ENCODE measurements at places on chromosomes 6 and 20. TPM values are rescaled to one million over a fixed set of nuclear protein-coding genes. Genes with fewer than 3 reads are reported as not detected.

GRCh38 chr6:35146453-35146852, 5.3 kb upstream of the TCP11 start:
- peak; percentile 65 for DNase-seq
- no peak overlapping the region for H3K27ac ChIP-seq
- H3K4me3 ChIP-seq = no peak overlapping the region
- H3K4me1 ChIP-seq = peaks cover 25% of the 10 kb centered on the region
- H3K27me3 ChIP-seq = peaks cover 5% of the 10 kb centered on the region
- H3K36me3 ChIP-seq = no peaks in the 10 kb centered on the region

- no peak for DNase-seq
- H3K27me3 ChIP-seq = no peaks in the 10 kb centered on the region
- no peaks in the 10 kb centered on the region for H3K36me3 ChIP-seq
- H3K27ac ChIP-seq = no peak overlapping the region
Measured at GRCh38 chr6:48664826-48665225, 553.8 kb upstream of the PTCHD4 start.

DNA sequence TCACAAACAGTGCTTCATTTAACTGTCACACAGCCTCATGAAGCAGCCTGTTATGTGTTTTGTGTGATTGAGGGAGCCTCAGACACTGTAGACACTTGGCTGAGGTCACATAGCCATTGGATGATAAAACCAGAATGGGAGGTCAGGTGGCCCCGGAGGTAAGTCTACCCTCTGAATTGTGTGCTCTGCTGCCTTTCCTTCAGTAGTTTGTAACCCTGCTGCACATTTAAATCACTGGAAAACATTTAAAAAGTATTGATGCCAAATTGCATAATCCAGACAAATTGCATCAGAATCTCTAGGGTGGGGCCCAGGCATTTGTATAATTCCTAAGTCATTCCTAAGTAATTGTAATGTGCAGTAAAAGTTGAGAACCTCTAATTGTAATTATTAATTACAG, 85.2 kb upstream of the ECI2 start:
- no peak overlapping the region for H3K27ac ChIP-seq
- H3K4me3 ChIP-seq = no peak overlapping the region
- H3K27me3 ChIP-seq = peaks cover 12% of the 10 kb centered on the region
- peaks cover 4% of the 10 kb centered on the region for H3K4me1 ChIP-seq
- no peaks in the 10 kb centered on the region for H3K36me3 ChIP-seq

DNA sequence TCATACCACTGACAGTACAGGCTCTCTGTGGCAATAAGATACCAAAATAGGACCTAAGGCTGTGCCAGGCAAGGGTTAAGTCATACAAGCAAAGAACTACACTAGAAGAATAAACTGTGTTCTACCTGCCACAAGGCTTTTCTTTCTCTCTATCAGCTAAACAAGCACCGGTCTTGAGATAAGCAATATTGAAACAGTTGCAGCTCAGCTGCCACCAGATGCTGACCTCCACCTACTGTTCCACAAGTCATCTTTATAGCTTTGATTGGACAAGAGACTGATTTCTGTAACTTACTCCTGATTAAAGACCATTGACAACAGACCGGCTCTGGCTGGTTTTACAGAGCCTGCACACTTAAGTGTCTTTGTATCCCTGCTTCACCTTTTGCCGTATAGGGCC, 24.1 kb downstream of the SCP2D1 start:
- no peak overlapping the region for H3K27ac ChIP-seq
- no peaks in the 10 kb centered on the region for H3K4me1 ChIP-seq
- peaks cover under 1% of the 10 kb centered on the region for H3K27me3 ChIP-seq

DNA sequence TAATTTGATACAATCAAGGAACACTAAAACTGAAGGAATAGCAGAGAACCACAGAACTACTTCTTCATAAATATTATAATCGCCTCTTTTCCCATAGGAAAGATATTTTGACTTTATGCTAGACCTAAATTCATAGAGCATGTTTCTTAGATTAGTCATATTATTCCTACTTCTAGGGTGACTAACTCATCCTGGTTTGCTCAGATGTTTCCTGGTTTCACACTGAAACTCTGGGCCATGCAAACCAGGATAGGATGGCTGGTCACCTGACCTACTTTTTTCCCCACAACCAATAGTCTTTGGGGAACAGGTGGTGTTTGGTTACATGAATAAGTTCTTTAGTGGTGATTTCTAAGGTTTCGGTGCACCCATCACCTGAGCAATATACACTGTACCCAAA, 42.8 kb downstream of the MMS22L start:
- H3K27ac ChIP-seq = no peak overlapping the region
- H3K27me3 ChIP-seq = no peaks in the 10 kb centered on the region
- peaks cover 57% of the 10 kb centered on the region for H3K36me3 ChIP-seq
- DNase-seq = no peak
- no peak overlapping the region for H3K4me3 ChIP-seq

DNA sequence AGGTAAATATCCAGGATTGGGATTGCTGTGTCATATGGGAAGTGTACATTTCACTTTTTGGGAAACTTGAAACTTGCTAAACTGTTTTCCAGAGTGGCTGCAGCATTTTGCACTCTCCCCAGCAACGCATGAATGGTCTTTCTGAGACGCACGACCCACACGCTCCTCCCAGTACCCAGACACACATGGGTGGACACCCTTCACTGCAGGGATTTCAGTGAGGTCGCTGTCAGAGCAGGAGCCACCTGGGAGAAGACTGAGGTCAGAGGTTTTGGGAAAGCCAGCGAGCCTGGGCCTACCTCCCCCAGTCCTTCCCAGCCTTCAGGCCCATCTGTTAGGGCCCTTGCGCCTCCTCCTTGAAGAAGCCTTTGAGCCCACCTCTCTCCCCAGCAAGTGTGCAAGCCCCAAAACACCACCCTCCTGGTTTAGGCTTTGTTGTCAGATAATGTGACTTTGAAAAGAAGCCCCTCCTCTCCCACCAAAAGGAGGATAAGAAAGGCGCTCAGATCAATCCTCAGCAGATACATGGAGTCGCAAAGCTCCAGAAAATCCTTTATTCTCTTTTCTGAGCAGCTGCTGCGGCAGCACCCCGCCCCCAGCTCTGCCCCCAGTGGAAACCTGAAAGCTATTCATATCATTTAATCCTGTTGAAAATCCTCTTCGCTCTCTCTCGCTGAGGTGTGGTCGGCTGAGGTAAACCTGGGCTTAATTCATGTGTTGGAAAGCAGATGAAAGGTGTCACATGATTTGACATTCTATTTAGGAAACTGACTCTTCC, 12.7 kb upstream of the JAG1 start:
- H3K27me3 ChIP-seq = peaks cover 15% of the 10 kb centered on the region
- no peak overlapping the region for H3K4me3 ChIP-seq
- H3K4me1 ChIP-seq = no peaks in the 10 kb centered on the region
- H3K27ac ChIP-seq = no peak overlapping the region

C20orf204 gene
- total RNA-seq = 3.1 TPM

GRCh38 chr20:43140726-43141125, 49.0 kb downstream of the PTPRT start:
- no peak for DNase-seq
- no peak overlapping the region for H3K27ac ChIP-seq
- no peaks in the 10 kb centered on the region for H3K36me3 ChIP-seq
- H3K4me3 ChIP-seq = no peak overlapping the region
- no peaks in the 10 kb centered on the region for H3K4me1 ChIP-seq
- no peaks in the 10 kb centered on the region for H3K27me3 ChIP-seq

DNA sequence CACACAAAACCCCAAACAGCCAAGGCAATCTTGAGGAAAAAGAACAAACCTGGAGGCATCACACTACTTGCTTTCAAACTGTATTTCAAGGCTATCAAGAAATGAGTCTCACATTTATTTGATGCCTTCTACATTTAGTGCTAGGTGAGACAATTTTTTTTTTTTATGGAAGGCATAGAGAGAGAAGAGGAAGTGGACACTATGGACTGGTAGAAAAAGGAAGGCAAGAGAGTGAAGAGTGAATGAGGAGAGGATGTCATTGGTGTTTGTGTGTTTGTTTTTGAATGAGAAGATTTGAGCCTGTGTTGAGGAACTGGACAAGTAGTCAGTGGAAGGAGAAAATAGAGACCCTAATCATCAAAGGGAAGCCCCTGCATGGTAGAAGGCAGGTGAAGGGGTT, 182.0 kb upstream of the JAG1 start:
- H3K27ac ChIP-seq = no peak overlapping the region
- H3K4me1 ChIP-seq = no peaks in the 10 kb centered on the region
- H3K4me3 ChIP-seq = no peak overlapping the region
- no peak for DNase-seq
- no peaks in the 10 kb centered on the region for H3K27me3 ChIP-seq

- H3K4me1 ChIP-seq = peaks cover 16% of the 10 kb centered on the region
- H3K27me3 ChIP-seq = peaks cover 6% of the 10 kb centered on the region
- DNase-seq = no peak
- H3K4me3 ChIP-seq = no peak overlapping the region
- H3K27ac ChIP-seq = no peak overlapping the region
Measured at GRCh38 chr6:155219858-155220301, 43.9 kb upstream of the CLDN20 start.

DNA sequence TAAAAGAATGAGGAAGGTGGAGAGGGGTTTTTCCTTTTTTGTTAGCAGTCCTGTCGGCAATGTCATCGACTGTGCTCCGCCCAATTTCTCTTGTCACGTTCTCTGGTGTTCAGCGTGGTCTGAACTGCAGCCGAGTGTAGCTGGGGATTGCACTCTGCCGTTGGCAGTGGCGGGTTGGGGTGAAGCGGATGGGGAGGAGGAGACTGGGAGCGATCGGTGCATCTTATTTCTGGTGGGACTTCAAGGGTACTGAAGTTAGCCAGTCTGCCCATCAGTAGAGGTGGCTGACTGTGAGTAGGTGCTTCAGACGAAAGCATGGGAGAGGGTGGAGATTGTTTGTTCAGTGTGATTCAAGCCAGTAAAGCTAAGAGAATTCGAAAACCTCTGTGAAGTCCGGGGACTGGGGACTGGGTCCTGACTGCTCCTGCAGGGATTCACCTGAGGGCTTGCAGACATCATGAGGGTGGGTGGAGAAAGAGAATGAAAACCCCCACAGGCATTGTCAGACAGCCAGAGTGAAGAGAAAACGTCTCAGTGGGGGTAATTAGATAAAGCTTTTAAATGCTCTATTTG, 5.1 kb downstream of the RREB1 start:
- no peaks in the 10 kb centered on the region for H3K27me3 ChIP-seq
- no peak overlapping the region for H3K27ac ChIP-seq
- H3K36me3 ChIP-seq = peaks cover 3% of the 10 kb centered on the region
- H3K4me1 ChIP-seq = peaks cover 74% of the 10 kb centered on the region
- DNase-seq = peak; percentile 37

DNA sequence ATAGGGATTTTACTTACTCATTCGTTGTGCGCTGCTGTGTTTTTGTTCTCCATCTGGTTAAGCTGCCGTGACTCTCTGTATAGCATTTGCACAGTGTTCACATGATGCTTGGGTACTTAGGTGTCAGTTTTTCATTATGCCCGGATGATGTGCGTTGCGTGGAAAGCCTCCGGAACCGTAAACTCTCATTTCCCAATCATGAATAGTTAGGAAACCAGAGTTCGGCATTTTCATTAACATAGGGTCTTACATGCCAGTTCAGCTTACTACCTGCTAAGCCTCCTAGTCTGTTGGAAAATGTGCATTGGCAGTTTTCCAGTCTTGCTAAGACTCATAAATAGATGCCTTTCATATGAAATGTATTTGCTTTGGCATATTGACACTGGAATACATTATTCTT, 483.4 kb upstream of the FLRT3 start:
- no peak overlapping the region for H3K27ac ChIP-seq
- no peaks in the 10 kb centered on the region for H3K36me3 ChIP-seq
- DNase-seq = no peak
- H3K27me3 ChIP-seq = no peaks in the 10 kb centered on the region

- H3K36me3 ChIP-seq = no peaks in the 10 kb centered on the region
- no peaks in the 10 kb centered on the region for H3K27me3 ChIP-seq
- no peak for DNase-seq
Measured at GRCh38 chr6:9128970-9129369, 693.6 kb upstream of the SLC35B3 start.

OR2H2 gene
- not detected for total RNA-seq

PNPLA1 gene
- total RNA-seq = not detected

- H3K27ac ChIP-seq = no peak overlapping the region
- H3K27me3 ChIP-seq = no peaks in the 10 kb centered on the region
- H3K36me3 ChIP-seq = peaks cover 21% of the 10 kb centered on the region
- no peak overlapping the region for H3K4me3 ChIP-seq
- no peak for DNase-seq
Measured at GRCh38 chr20:45088247-45088646, 12.7 kb downstream of the KCNS1 start.

TINAG gene
- not detected for total RNA-seq

DNA sequence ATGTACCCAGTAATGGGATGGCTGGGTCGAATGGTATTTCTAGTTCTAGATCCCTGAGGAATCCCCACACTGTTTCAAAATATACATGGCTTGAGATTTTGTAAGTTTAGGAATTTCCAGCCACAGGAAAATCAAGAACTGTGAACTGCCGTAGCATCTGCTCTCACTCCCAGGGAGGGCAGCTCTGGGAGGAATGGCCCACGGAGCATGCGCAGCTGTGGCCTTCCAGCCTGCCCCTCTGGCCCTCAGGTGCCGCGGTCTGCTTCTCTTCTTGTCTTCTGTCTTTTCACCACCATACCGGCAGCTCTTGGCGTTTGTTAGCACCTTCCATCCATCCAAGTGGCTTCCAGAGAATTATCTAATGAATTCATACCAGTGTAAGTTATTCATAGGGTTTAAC, 19.9 kb upstream of the EXOC2 start:
- H3K27ac ChIP-seq = no peak overlapping the region
- DNase-seq = no peak
- H3K36me3 ChIP-seq = no peaks in the 10 kb centered on the region
- peaks cover 2% of the 10 kb centered on the region for H3K27me3 ChIP-seq
- H3K4me3 ChIP-seq = no peak overlapping the region

VGLL2 gene
- total RNA-seq = not detected

DNA sequence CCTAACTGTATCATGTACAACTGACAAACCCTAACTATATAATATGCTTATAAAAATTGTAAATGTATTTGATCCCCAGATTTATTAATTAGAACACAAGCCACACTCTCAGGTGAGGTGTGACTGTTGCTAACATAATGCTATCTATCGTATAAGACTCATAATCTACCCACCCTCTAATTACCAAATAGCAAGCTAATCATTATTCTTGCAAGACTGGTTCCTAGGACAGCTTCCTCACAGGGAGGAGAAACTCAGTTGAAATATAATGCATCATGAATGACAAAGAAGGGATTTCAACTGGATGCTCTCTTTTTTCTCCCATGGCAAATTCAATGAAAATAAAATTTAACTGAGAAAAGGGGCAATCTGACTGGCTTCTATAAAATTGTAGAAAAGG, 35.4 kb downstream of the ELOVL4 start:
- peaks cover 8% of the 10 kb centered on the region for H3K27me3 ChIP-seq
- no peak overlapping the region for H3K4me3 ChIP-seq
- DNase-seq = no peak
- H3K4me1 ChIP-seq = peaks cover 4% of the 10 kb centered on the region
- H3K27ac ChIP-seq = no peak overlapping the region

Data from activated CD4-positive, alpha-beta memory T cell treated with anti-CD3 and anti-CD28 coated beads for 36 hours (primary cell).